ENCODE measurements at places on chromosomes 16 and 17.

DNA sequence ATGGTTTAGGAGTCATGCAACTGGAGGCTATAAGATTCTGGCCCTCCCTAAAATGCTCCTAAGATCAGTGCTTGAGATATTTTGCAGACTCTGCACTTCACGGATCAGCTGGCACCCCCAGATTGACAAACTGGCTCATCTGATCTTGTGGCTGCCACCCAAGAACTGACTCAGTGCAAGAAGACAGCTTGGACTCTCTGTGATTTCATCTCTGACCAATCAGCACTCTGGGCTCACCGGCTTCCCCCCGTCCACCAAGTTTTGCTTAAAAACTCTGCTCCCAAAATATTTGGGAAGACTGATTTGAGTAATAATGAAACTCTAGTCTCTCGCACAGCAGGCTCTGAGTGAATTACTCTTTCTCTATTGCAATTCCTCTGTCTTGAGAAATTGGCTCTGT, 26.3 kb upstream of the CCL2 start:
- no peak for DNase-seq

DNA sequence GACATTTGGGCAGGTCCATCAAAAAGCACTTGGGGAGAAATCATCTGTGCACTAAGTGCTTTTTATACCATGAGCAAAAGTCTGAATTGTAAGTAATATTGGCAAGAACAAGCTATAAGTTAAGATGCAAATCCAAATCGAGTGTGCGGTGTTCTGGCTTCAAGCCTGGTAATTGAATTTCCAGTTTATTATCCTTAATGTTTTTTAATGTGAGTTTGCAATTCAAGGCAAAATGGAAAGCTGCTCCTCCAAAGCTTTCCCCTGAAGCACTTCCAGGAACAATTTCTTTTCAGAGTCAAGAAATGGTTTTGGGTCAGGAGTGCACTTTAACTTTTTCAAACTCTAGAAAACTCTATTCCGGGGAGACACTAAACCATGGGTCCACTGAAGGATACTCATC, 445.7 kb downstream of the TOX3 start:
- no peak for DNase-seq

- no peak for DNase-seq
Measured at GRCh38 chr17:5669191-5669590, 84.9 kb upstream of the NLRP1 start.

DNA sequence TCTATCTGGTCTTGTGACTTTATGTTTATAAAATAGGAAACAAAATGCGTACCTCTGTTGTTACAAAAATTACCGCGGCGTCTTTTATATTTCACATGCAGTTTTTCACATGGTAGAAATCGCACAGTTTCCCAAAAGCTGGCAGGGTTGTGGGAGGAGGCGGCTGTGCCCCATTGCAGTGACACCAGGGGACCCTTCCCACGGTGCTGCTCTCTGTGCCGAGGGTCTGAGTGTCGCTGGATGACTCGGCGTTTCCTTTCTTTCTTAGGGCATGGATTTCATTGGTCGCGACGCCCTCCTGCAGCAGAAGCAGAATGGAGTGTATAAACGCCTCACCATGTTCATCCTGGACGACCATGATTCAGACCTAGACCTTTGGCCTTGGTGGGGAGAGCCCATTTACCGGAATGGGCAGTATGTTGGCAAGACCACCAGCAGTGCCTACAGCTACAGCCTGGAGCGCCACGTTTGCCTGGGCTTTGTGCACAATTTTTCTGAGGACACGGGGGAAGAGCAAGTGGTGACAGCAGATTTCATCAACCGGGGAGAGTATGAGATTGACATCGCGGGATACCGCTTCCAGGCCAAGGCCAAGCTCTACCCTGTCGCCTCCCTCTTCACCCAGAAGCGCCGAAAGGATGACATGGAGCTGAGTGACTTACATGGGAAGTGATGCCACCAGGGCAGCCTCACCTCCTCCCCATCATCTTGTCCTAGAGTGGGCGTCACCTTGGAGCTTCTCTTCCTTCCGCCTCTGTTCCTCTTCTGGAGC, 17.2 kb upstream of the CLEC18C start:
- no peak for DNase-seq

- no peak for DNase-seq
Measured at GRCh38 chr16:62135446-62135845, 99.2 kb upstream of the CDH8 start.

GRCh38 chr16:5575646-5576245, 478.2 kb upstream of the EEF2KMT start:
- DNase-seq: no peak

Data from small intestine (tissue), 16 donors.